Daoy (cell line): ENCODE measurements at places on chromosomes 16 and 17.

DNA sequence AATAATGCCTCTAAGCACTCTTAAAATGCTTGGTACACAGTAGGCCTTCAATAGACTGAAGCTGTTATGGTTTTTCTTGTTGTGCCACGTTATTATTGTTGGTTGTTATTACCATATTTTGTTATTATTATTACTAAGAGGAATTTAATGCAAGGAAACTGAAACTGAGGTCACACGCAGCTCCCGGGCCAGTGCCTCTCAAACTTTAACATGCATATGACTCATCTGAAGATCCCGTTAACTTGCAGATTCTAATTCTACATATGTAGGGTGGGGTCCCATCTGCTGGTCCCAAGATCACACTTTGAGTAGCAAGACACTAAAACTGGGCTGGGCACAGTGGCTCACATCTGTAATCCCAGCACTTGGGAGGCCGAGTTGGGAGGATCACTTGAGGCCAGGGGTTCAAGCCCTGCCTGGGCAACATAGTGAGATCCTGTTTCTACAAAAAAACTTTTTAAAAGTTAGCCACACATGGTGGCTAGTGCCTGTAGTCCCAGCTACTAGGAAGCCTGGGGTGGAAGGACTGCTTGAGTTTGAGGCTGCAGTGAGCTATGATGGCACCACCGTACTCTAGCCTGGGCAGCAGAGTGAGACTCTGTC lies 888 bp downstream of the ACSM5 start:
- peak; percentile 63 for DNase-seq

DNA sequence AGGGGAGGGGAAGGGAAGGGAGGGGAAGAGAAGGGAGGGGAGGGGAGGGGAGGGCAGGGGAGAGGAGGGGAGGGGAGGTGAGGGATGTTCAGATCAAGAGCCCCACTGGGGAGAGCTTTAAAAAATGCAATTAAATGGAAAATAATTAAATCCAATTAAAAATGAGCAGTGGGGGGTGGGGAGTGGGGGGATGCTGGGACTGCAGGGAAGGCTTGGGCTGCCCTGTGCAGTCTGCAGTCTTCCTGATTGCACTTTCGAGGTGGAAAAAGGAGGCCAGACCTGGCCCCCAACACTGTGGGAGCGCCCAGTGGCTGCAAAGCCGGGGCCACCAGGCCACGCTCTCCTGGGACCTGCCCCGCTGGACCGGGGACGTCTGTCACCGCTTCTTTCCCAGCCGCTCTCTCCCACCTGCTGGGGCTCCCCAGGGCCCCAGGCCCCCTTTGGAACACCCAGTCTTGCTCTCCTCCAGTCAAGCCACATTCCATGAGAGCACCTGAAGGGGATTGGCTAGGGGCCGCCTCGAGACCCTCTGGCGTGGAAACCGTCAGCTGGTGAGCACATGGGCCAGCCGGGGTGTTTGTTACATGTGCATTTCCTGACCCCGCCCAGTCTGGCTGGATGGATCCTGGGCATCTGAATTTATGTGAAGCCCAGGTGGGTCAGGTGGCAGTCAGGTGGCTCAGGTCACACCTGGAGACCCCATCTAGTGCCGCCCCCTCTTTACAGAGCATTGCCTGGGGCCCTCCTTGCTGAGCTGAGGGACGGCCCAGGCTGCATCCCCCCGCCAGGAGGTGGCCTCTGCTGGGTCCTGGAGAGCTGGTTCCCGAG lies 37.6 kb upstream of the CBFA2T3 start:
- no peak for DNase-seq

- DNase-seq: peak; percentile 4
Observed at GRCh38 chr16:33059206-33059605, 134.8 kb upstream of the TP53TG3C start.

GRCh38 chr17:58005728-58006559 lies 1.1 kb downstream of the SRSF1 start:
- no peak for DNase-seq

- DNase-seq: no peak
Observed at GRCh38 chr16:17031484-17032268, 439.1 kb downstream of the XYLT1 start.

GRCh38 chr16:637081-638018 lies 1.2 kb upstream of the METTL26 start:
- DNase-seq: peak; percentile 89

- peak; percentile 93 for DNase-seq
Observed at GRCh38 chr16:3171855-3172593, 16.0 kb upstream of the OR1F1 start.
